ENCODE measurements at places on chromosomes 1 and 21.

DNA sequence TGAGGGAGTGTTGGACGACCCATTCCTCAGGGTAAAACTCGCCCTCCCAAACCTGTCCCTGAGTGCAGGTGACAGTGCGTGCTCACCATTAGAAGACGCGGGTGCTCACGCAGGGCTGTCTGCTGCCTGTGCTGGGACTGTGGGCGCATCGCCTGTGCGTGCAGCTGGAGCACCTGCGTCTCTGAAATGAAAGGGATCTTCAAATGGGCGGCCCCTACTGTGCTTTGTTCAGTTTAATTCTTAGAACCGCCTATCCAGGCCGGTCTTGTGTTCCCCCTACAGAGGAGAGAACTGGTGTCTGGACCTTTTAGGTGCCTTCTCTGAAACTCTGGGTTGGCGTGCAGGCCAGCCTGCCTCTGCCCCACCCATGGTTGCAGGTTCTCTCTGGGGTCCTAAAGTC lies 125.8 kb downstream of the PCBP3 start:
- DNase-seq, result no peak

- DNase-seq, result no peak
Observed at GRCh38 chr1:112744009-112744578, 29.0 kb upstream of the PPM1J start.

- no peak for DNase-seq
Observed at GRCh38 chr1:1116701-1117468, 996 bp upstream of the C1orf159 start.

DNA sequence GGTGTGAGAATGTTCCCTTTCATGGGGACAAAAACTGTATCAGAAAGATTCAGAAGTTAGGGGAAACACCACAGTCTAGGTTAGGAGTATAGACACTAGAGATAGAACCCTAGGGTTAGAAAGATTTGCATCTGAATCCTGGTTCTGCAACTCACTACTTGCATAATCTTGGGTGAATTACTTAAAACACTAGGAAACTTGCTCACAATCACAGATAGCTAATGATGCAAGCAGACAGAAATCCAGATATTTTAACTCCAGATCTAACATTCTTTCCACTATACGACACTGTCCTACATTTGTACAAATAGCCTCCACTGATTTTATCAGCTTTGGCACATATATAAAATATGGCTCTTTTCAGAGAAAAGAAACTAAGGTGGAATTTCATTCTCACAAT lies 30.8 kb upstream of the GLIS1 start:
- peak; percentile 36 for DNase-seq

GRCh38 chr1:44881011-44881632 lies 38.1 kb upstream of the PTCH2 start:
- no peak for DNase-seq

GRCh38 chr1:27144049-27144748 lies 10.7 kb downstream of the SLC9A1 start:
- DNase-seq, result no peak

DNA sequence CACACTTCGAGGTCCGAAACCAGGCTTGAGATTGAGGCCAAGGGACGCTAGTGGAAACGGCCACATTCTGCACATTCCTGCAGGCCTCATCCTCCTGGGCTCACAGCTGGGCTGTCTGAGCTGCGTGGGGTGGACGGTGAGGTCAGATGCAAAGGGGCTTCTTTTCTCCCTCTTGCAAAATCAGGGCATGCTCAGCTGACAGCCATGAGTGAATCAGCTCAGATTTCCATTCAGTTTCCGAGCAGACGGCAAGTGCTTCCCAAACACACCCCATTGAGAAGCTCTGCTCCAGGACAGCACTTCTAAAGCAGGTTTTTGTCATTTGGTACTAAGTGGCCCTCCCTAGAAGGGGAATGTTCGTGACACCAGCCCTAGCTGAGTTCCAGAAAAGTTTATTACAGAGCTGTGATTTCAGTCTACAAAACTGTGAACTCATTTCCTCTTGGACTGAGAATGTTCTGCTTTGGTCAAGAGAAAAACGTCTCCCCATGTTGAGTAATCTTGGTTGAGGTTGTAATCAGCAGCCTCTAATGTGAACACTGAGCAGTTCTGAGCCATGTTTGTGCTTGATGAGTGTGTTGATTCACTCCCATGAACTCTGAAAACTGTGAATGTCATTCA lies 10.0 kb downstream of the PDPN start:
- DNase-seq, result peak; percentile 38

GRCh38 chr21:41398251-41398650 lies 27.8 kb upstream of the MX1 start:
- no peak for DNase-seq

DNA sequence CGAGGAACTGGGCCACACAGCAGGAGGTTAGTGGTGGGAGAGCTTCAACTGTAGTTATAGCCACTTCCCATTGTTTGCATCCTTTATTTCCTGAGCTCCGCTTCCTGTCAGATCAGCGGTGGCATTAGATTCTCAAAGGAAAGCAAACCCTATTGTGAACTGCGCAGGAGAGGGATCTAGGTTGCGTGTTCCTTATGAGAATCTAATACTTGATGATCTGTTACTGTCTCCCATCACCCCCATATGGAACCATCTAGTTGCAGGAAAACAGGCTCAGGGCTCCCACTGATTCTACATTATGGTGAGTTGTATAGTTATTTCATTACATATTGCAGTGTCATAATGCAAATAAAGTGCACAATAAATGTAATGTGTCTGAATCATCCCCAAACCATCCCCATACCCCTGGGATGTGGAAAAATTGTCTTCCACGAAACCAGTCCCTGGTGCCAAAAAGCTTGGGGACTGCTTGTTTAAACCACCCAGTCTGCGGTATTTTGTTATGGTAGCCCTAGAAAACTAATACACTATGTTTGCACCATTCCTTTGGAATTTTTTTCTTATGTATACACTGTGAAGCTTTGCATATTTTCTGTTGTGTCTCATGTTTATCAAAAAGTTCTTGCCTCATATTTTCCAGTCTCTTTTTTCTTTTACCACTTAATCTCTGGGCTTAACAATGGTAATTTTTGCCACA lies 136.6 kb upstream of the IVNS1ABP start:
- DNase-seq, result peak; percentile 94

DNA sequence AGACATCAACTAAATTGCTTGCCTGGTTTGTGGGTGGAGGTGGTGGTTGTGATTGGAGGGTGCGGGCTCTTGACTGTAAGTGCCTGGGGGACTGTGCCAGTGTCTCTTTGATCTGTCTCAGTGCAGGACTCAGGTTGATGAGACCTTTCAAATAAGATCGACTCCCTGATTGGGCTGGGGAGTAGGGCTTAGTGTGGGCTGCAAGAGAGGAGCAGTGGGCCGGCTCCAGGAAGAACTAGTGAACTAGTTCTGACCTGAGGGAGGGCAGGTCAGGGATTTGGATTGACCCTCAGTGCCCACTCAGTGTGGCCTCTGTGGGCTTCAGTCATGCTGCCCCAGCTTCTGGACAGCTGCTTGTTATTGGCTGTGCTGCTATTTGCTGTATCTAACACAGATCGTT lies 130.6 kb upstream of the CACNA1E start:
- no peak for DNase-seq

GRCh38 chr1:159961636-159962035 lies 7.6 kb upstream of the SLAMF9 start:
- no peak for DNase-seq

DNA sequence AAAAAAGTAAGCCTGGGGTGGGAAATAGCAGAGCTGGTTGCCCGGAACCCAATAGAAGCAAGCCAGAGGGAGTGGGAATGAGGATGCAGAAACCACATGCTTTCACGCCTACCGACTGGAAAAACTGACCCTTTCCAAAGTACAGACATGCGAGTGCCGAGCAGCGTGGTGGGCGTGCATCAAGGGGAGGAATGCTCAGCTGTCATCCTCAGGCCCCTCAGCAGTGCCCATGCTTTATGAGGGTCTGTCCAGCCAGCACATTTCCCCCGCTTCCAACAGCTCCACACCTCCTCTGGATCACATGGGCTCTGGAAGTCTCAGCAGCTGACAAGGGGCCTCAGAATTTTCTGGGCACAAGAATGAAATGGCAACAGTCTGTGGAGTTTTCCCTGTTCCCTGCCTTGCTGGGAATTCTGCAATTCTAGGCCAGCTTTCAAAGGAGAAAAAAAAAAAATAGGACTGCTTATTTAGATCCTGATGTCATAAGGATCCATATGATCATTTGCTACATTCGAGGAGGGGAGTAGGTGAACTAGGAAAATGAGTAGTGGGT lies 19.1 kb upstream of the IKBKE start:
- no peak for DNase-seq
